Gastrocnemius medialis (tissue), 4 donors: ENCODE measurements at places on chromosomes 1 and 21. TPM values are rescaled to one million over a fixed set of nuclear protein-coding genes. Genes with fewer than 3 reads are reported as not detected.

Gene GOLT1A
- not detected for total RNA-seq

Gene GLUL
- 22,010 TPM for total RNA-seq

GRCh38 chr1:173914366-173914871, 2.7 kb downstream of the SERPINC1 start:
- DNase-seq: no peak

GRCh38 chr1:175287377-175287776, 94.8 kb upstream of the KIAA0040 start:
- DNase-seq: no peak

DNA sequence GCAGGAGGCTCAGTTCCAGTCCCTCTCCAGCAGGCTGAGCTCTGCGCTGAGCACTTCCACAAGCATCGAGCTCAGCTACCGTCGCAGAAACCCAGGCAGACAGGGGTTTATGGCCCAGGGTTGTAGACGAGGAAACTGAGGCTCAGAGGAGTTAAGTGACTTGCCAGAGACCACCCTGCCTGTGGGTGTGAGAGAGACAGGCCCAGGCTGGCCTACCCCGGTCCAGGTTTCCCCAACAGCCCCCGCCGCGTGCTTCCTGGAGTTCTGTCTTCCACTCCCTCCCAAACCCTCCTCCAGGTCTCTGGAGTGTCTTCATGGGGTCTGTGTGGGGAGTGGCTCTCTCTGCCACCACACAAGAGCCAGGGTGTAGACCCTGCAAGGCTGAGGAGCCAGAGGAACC, 615.9 kb downstream of the PTPRU start:
- no peak for DNase-seq

- no peak for DNase-seq
These were observed 4.3 kb upstream of the LRRC3 start for GRCh38 chr21:44450999-44451398.

DNA sequence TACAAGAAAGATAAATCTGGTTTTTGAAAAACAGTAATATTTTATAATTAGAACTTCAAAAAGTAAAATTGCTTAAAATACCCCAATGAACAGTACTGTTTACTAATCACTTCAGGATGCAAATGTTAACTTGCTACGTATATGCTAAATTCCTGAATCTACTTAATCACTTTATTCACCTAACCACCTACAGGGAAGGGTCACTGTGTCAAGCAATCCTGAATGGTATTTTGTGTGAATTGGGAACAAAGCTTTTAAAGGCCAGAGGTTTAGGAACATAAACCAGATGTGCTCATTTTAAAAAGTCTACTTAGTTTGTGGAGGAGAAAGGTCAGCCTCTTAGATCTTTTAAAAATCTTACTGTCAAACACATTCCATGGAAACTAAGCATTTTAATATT, 1143.0 kb upstream of the ADGRL2 start:
- DNase-seq: no peak
